ENCODE measurements at places on chromosomes 4 and X. TPM values are rescaled to one million over a fixed set of nuclear protein-coding genes. Genes with fewer than 3 reads are reported as not detected.

Gene SPANXA2
- total RNA-seq = not detected

Gene INTU
- 8.8 TPM for total RNA-seq

- no peak for DNase-seq
Measured at GRCh38 chr4:80071604-80072227, 1.3 kb downstream of the ANTXR2 start.

GRCh38 chr4:176149680-176150355 lies 45.6 kb downstream of the SPATA4 start:
- DNase-seq = no peak

- no peak for DNase-seq
Measured at GRCh38 chr4:3666263-3666662, 99.9 kb upstream of the ADRA2C start.

GRCh38 chrX:121456315-121456714 lies 408.9 kb downstream of the GLUD2 start:
- DNase-seq = no peak

Gene ASB9
- total RNA-seq = 1.1 TPM

DNA sequence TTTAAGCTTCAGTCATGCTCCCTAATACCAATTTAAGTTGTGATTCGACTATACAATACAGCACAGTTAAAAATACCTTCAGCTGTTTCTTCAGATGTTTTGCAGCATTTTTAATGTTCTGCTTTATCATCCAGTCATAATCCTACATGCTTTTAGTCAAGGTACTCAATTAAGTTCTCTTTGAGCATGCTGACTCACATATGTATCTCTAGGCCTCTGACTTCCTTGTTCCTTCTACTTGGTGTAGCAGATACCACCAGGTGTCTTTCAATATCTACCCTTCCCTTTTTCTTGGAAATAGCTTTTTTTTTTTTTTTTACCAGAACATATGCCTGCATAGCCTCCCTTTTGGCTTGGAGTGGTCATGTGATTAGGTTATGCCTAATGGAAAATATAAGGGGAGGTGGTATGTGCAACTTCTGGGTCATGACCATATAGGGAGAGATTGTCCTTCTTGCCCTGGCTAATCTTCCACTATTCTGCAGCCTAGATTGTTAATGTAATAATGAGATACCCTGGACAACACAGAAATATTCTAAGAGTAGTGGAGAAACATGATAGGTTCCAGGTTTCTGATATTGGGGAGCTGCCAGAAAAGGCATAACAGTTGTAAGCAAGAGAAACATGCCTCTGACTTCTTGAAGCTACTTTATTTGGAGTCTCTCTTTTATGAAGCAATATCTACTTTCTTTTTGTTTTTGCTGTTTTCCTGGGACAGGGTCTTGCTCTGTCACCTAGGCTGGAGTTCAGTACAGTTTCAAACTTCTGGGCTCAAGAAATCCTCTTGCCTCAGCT lies 737.2 kb upstream of the SLIT2 start:
- DNase-seq = no peak

Gene PAGE4
- total RNA-seq = not detected

DNA sequence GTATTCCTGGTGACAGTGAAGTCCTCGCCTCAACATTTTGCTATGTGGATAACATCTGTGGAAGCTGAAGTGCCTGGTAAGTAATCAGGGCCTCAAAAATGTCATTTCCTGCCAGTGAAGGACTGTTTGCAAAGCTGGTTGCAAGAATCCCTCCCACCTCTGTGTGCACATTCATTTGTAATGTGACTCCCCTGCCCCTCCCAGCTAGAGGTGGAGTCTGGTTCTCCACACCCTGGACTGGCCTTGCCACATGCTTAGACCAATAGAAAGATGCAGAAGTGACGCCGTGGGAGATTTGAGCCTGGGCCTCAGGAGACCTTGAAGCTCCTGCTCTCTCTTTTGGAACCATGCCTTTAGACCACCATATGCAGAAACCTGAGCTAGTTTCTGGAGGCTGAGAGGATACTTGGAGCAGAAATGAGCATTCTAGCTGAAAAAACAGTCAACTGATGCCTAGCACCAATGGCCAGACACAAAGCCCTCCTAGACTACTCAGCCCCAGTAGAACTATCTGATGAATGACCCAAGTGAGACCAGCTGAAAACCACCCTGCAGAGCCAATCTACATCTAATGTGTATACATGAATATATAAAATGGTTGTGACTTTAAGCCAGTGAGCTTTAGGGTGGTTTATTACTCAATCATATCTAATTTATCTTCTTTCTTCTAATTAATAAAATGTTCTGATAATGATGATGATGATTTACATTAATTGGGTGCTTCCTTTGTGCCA lies 47.8 kb upstream of the CRMP1 start:
- DNase-seq = no peak

All from suprapubic skin (tissue), 4 donors.